ENCODE measurements at places on chromosomes 2 and 18.
A peak's percentile ranks its signal among the peaks of the same experiment; 100 is the strongest.

DNA sequence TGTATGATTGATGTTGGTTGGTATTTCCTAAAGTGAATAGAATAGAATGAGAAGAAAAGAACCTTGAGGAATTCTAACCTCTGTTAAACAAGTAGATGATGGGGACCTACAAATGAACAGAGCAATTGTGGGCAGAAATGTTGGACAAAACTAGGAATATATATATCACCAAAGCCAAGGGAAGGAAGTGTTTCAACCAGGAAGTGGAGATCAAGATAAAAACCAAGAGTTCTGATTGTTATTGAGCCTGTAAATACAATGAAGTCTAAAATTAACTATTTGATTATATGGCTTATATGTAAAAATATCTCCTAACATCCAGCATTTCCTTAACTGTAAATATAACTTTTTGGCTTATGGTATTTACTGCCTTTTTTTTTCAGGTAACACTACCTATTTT lies 730.0 kb downstream of the SOCS6 start:
- no peak for DNase-seq

- DNase-seq: no peak
These were observed 87.8 kb upstream of the BCL2L11 start for GRCh38 chr2:111032721-111033429.

DNA sequence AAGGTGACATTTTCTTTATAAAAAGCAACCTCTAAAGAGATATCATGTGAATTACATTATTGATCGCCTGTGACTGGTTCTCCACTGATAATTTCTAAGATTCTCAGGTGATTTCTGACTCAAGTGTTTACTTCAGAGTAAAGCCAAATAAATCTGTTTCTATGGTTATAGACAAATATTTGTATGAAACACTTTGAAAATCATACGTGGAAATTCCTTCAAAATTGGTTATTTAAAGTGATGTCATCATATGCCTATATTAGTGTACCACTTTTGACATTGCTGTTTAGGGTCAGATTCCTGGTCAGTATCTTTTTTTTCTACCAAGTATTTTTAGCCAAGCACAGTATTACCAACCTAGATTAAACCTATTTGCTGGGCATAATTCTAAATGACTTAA lies 881.3 kb upstream of the FAM98A start:
- no peak for DNase-seq

DNA sequence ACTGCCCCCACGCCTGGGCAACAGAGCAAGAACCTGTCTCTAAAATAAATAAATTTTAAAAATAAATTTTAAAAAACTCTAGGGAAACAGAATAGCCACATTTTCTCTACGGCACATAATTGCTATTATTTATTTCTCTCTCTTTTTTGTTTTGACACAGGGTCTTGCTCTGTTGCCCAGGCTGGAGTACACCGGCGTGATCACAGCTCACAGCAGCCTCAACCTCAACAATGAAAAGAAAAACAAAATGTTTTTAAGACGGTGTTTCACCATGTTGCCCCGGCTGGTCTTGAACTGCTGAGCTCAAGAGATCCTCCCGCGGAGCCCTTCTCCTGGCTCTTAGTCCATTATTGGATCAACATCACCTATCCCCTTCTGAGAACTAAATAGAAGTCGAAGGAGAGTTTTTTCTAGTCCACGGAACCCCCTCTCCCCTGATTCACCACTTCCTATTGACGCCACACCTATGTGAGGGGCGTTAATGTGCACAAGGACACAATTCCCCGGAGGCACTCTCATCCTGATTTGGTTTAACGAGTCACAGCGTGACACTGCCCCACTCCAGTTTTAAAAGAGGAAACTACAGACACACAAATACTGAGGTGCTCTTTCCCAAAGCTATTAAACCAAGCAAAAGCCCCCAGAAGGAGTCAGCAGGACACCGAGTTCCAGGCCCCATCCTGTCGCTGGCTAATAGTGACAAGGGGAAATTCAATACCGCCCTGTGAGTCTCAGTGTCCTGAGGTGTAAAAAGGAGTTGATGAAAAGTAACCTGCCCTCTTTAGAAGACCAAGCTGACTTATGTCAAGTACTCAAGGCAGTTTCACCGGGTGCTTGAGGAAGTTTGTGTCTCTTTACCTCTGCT lies 1.1 kb downstream of the NPC1 start:
- DNase-seq: no peak

DNA sequence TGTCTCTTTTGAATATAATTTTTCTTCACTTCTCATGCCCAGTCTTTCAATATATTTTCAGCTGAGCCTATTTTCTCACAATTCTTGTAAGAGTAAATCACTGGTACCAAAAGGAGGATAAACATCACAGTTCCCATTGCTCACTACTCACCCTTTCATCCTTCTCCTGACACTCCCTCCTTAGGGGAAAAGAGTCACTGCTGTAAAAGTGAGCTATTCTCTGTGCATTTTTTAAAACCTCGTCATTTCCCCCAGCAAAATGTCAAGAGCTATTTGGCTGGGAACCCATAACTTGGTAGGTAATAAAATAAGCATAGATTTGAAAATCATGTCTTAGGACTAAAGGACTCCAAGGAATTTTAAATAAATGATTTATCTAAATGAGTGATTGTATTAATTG lies 340.1 kb upstream of the GYPC start:
- DNase-seq: no peak

DNA sequence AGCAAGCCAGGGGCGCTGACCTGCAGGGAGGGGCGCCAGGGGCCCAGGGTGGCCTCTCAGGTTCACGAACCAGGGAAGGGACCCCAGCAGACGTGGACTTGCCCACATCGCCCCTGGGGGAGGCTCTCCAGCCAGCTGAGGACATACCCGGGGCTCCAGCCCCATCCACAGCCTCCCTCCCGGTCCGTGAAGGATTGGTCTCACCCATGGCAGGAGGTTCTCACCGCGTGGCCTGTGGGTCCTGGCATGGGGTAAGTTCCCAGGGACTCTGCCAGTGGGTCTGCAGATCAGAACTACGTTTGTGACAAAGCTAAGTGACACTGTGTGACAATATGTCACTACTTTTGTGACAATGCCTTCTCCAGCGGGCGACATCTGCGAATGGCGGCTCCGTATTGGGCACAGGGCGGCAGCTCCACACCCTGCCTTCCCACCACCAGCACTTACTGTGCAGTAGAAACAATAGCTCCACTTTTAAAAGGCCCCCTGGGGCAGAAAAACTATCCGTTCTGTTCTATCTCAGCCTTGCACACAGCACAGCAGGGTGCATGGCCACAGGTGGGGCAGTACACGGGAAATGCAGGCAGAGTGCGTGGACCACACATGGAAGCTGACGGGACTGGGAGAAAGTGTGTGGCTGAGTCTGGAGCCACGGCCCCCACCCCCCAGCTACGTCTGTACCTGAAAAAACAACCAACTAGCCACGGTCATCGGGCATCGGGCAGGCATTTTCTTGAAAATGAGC lies 65.2 kb upstream of the CTDP1 start:
- DNase-seq: no peak

- no peak for DNase-seq
These were observed 8.0 kb downstream of the HDAC4 start for GRCh38 chr2:239392688-239393387.

- no peak for DNase-seq
These were observed 310.8 kb upstream of the MAP2 start for GRCh38 chr2:209113026-209113425.

GRCh38 chr2:47499621-47500309 lies 96.8 kb downstream of the MSH2 start:
- DNase-seq: no peak

- DNase-seq: no peak
These were observed 95.1 kb upstream of the XPO1 start for GRCh38 chr2:61633250-61633649.

GRCh38 chr2:172448544-172449267 lies 21.3 kb downstream of the ITGA6 start:
- DNase-seq: no peak

GRCh38 chr18:70197844-70198243 lies 7.6 kb downstream of the RTTN start:
- DNase-seq: no peak

DNA sequence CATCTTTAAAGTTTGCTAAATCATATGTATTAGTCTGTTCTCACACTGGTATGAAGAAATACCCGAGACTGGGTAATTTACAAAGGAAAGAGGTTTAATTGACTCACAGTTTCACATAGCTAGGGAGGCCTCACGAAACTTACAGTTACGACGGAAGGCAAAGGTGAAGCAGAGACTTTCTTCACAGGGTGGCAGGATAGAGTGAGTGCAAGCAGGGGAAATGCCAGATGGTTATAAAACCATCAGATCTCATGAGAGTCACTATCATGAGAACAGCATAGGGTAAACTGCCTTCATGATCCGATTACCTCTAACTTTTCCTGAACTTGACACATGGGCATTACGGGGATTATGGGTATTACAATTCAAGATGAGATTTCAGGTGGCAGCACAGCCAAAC lies 1075.2 kb upstream of the NRXN1 start:
- no peak for DNase-seq

DNA sequence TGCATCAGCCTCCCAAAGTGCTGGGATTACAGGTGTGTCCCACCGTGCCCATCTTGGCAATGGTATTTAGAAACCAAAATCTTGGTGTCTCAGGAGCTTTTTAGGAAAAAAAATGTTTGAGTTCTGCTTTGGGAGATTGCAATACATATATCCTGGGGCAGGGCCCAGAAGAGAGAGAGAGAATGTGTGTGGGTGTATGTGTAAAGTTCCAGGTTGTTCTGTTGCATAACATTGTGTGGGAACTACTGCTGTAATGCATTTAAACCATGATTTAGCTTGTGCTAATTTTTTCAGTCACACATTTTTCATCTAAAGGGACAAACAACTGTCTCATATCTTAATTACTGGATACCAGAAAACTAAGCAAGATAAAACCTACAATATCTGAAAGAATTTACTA lies 70.8 kb upstream of the NABP1 start:
- no peak for DNase-seq

DNA sequence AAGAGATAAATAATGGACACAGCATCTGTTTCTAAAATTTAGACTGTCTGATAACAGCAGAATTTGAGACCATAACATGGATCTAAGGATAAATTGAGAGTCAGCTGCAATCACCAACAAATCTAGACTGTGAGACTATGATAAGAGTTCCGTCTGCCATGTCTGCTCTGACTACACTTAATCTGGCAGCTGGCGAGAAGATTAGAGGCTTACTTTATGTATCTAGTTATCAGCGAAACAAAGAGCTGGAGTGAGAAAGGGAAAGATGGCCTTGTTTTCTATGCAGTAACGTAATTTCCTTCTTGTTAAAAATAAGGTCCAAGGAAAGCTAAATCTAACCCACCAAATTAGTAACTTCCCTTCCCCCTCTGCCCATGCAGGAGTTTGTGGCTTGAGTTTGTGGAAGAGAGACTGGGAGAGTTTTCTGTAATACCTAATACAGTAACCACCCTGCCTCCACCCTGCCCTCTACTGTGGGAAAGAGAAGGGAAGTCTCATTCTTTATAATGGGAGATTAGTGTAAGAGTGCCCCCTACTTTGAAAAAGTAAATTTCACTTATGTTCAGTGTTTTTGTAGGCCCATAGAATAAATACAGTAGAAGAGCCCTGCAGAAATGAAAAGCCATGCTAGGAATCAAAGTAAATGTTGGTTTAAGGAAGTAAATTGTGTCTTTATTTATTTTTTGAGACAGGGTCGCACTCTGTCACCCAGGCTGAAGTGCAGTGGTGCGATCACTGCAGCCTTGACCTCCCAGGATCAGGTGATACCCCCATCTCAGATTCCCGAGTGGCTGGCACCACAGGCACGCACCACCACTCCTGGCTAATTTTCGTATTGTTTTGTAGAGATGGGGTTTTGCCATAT lies 27.5 kb downstream of the EML4 start:
- DNase-seq: peak; percentile 40

- DNase-seq: no peak
These were observed 22.8 kb downstream of the FHL2 start for GRCh38 chr2:105376010-105376409.

- DNase-seq: no peak
These were observed 314.4 kb upstream of the CDH7 start for GRCh38 chr18:65436430-65436829.

DNA sequence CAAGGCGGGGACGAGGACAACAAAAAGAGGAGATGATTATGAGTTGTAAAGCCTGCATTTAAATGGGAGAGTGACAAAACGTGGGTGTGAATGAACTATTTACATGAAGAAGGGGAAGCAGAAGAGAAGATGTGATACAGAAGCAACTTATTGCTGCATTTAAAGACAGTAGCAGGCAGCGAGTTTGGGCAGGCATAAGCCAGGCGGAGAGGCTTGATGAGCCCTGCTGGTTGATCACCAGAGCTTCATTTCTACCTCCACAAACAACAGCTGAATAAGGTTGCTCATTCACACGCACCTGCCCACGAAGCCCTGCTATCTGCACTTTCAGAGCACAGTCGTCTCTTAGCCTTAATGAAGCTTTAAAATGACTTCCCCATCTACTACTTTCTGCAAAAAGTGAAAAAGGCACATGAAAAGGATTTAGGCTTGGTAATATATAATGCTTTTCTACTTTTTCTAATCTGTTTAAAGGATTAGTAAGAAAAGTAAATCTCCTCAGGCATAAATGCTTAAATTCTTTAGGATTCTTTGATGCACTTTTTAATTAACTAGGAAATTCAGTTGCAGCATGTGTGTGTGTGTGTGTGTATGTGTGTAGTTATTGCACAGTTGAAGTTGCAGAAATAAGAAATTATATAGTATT lies 3.1 kb downstream of the SLC38A11 start:
- DNase-seq: no peak

GRCh38 chr2:68755071-68755470 lies 20.5 kb downstream of the ARHGAP25 start:
- no peak for DNase-seq

DNA sequence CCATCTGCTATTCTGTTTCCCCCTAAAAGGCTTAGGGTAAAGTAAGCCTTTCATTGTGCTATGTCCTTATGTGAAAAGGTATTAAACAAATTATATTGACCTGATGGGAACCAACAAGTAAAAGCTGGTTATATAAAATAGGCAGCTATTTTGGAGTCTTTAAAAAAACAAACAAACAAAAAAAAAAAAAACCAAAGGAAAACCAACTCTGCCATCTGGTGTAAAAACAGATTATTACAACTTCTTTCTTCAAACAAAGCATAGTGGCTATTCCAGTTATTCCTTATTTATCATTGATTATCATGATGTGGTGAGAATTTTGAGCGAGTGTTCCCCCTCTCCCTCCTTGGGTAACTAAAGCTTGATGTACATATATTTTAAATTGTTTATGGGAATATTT lies 122.3 kb upstream of the FHL2 start:
- peak; percentile 51 for DNase-seq

Data from NCI-H1694 (cell line).